ENCODE measurements at places on chromosomes 3 and 15.

DNA sequence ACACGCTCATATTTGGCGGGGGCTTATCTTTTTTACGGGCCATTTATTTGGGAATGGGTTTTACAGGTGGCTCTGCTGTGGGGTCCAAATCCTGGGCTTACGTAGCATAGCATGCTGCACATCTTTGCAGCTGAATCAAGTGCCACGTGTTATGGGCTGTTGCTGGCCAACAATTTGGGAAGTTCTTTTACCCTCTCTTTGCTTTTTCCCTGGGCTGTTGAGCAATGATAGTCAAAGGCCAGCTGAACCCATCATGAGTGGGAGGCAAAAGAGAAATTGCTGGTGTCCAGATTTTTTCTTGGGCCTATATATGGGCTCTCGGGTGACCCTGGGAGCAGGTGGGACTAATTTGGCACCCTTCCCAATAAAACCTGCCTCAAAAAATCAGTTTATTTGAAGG, 209.3 kb upstream of the SATB1 start:
- DNase-seq, result no peak

DNA sequence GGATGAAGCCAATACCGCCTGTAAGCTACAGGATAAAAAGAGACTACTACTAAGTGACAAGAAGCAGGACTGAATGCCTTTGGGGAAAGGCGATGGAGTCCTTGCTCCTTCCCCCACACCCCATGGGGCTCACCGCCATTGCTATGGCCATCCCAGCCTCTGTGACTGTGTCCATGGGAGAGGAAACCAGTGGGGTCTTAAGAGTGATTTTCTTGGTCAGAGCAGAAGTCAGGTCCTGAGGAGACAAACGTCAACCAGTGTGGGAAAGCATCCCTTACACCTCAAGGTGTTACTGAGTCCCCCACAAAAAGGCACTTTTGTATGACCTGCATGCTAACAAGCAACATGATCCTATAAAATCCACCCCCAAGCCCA, 913 bp downstream of the IMPDH2 start:
- DNase-seq, result no peak

- no peak for DNase-seq
Observed at GRCh38 chr3:61946570-61947324, 385.4 kb downstream of the PTPRG start.

DNA sequence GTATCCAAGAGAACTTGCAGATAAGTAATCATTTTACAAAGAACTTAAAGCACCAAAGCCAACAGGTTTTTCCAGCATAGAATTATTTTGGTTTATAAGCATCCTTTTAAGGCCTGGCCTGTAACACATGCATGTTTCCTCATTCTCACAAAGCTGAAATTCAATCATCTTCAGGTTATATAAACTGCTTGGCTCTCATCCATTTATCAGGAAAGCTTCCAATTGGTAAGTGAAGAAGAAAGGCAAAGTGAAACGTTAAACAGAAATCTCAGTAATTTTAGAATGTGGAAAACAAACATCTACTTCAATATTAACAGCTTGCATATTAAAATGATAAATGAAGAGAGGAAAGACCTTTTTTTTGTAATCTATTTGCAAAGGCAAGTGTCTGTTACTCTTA, 1.6 kb downstream of the SERP1 start:
- DNase-seq, result no peak

GRCh38 chr3:196186651-196187573, 24.3 kb downstream of the ZDHHC19 start:
- DNase-seq, result no peak

DNA sequence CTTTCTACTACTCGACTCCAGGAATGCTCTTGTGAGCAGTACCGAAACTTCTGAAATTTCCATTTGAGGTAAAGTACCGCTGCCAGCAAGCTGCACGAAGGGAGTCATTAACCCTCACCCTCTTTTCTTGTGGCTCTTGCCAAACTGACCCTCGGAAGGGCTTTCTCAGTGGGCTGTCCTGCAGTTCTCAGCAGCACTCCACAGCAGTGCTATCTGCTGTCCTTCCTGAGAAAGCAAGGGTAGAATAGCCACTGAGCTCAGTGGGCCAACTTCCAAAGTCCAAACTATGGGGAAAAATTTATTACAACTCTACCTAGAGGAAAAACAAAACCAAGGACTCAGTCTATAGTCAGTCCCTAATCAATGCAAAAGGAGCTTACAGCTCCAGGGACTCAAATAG, 38.5 kb upstream of the COL8A1 start:
- no peak for DNase-seq

GRCh38 chr15:95024351-95024750, 793.0 kb downstream of the MCTP2 start:
- peak; percentile 12 for DNase-seq

DNA sequence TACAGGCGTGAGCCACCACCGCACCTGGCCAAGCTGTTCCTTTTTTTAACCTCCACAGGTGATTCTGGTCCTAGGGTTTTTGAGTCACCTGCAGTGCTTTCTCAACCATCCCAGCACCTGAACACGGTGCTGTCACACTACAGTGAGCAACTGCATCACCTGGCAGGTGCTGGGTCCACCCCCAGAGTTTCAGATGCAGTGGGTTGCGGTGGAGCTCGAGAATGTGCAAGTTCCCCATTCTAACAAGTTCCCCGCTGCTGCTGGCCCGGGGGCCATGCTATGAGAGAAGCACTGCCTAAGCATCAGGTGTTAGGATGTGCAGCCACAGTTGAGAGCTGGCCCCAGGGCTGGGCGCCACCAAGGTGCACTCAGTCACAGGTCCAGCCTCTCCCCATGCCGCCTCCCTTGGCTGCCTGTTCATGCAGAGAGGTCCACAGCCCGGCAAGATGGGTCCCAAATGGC, 18.0 kb downstream of the ISG20 start:
- no peak for DNase-seq

DNA sequence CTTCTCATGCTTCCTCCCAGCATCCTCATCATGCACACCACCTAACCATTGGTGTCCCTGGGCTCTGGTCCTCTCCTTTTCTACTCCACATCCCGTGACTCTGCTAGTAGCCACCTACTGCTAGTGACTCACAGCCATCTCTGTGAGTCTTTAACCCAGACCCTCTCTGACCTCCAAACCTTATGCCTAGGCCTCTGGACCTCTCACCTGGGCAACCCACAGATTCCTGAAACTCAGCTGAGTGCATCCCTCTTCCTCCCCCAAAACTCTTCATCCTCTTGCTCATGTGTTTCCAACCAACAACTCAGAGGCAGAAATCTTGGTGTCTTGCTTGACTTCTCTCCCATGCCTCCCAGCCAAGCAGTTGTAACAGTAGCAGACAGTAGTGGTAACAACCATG, 20.0 kb upstream of the SLCO2A1 start:
- DNase-seq, result no peak
